ENCODE measurements at places on chromosomes 6 and 20. TPM values are rescaled to one million over a fixed set of nuclear protein-coding genes. Genes with fewer than 3 reads are reported as not detected.

TNFRSF21 gene
- 17.7 TPM for total RNA-seq

MUC22 gene
- total RNA-seq = not detected

NOX3 gene
- total RNA-seq = not detected

XKR7 gene
- total RNA-seq = 0.02 TPM

TNFRSF6B gene
- total RNA-seq = 1.4 TPM

ATP6V1G2 gene
- total RNA-seq = 0.69 TPM

RIPK1 gene
- 12.3 TPM for total RNA-seq

TCP11 gene
- total RNA-seq = not detected

HLA-DRB5 gene
- not detected for total RNA-seq

DEFB116 gene
- not detected for total RNA-seq

OR2J3 gene
- not detected for total RNA-seq

GSTA4 gene
- 8.0 TPM for total RNA-seq

GPSM3 gene
- total RNA-seq = 0.40 TPM

TMEM200A gene
- total RNA-seq = not detected

BAK1 gene
- 41.1 TPM for total RNA-seq

DDX43 gene
- total RNA-seq = not detected

C20orf141 gene
- total RNA-seq = not detected

VSX1 gene
- 1.0 TPM for total RNA-seq

TRAPPC3L gene
- total RNA-seq = not detected

SYTL3 gene
- 1.8 TPM for total RNA-seq

CNR1 gene
- 1.2 TPM for total RNA-seq

MUC21 gene
- total RNA-seq = not detected

PNPLA1 gene
- not detected for total RNA-seq

NKAPL gene
- not detected for total RNA-seq

ACOT8 gene
- 18.0 TPM for total RNA-seq

C20orf202 gene
- not detected for total RNA-seq

TMEM244 gene
- total RNA-seq = not detected

CAP2 gene
- total RNA-seq = 12.2 TPM

ANGPT4 gene
- total RNA-seq = not detected

PLN gene
- not detected for total RNA-seq

ADTRP gene
- total RNA-seq = 0.71 TPM

APOBEC2 gene
- not detected for total RNA-seq

PAK5 gene
- not detected for total RNA-seq

GGTLC1 gene
- not detected for total RNA-seq

KHDC1L gene
- 0.32 TPM for total RNA-seq

COL9A3 gene
- 0.49 TPM for total RNA-seq

CTNNBL1 gene
- total RNA-seq = 65.4 TPM

ZNF311 gene
- total RNA-seq = 0.42 TPM

PSORS1C2 gene
- not detected for total RNA-seq

OXT gene
- total RNA-seq = not detected

ULBP3 gene
- 3.4 TPM for total RNA-seq

POPDC3 gene
- total RNA-seq = 24.1 TPM

THBD gene
- total RNA-seq = 71.5 TPM

RHAG gene
- total RNA-seq = not detected

SMPD2 gene
- total RNA-seq = 14.2 TPM

CD93 gene
- not detected for total RNA-seq

DNAH8 gene
- not detected for total RNA-seq

FAM217A gene
- total RNA-seq = not detected

HCRTR2 gene
- not detected for total RNA-seq

RUNX2 gene
- total RNA-seq = 1.2 TPM

RNF182 gene
- 3.1 TPM for total RNA-seq

C4B gene
- 1.5 TPM for total RNA-seq

PPP1R10 gene
- 32.7 TPM for total RNA-seq

EPPIN gene
- total RNA-seq = not detected

ABT1 gene
- 14.3 TPM for total RNA-seq

HLA-DQA1 gene
- total RNA-seq = not detected

Measured in A549 treated with ZK216348 at 1 μM for 4 hours (cell line).